Iris pigment epithelial cell (primary cell): ENCODE measurements at places on chromosomes 16 and 17.
A peak's percentile ranks its signal among the peaks of the same experiment; 100 is the strongest.

DNA sequence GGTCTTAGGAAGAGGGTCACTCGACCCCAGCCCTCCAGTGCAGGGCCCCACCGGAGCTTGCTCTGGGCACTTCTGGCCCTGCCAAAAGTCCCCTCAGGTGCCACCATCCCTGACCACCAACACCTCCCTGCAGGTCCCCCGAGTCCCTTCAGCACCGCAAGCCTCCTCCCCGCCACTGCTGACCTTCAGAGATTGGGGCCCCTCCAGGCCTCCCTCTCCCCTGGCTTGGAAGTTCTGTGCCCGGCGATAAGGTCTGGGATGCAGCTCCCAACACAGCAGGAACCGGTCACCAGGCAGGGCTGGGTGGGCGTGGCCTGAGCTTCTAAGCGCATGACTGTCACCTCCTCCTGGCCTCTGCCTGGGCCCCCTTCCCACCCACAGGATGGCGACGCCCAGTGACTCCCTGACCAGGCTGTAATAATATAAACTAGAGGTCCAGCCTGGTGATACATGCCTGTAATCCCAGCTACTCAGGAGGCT, 11.2 kb downstream of the PIEZO1 start:
- peak; percentile 33 for DNase-seq

DNA sequence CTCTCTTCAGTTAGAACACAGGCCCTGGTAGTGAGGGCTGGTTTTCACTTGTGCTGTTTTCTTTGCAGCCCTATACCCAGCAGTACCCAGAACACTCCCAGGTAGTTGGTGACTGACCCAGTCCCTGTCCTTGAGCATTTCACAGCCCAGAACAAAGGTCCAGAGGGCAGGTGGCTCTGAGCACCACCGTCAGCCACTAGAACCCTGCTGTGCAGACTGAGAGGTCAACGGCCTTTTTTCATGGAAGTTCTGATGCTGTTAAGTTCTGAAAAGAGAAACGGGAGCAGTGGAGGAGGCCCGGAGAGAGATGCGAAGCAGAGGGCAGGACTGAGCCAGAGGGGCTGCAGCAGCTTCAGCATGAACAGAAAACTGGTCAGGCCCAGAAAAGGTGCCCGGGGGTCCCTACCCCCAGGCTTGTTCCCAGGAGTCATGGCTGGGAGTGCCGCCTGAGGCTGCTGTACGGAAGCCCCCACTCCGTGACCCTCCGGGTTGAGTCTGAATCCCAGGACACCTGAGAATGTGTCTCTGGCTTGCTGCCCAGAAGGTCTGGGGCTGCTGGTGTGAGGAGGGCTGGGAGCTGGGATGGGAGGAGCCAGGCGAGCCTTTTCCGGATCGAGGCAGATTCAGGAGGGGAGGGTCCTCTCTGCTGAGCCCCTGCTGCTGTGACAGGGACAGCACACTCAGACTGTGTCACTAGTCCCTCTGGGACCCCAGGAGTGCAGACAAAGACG, 8.7 kb downstream of the ZNF276 start:
- DNase-seq: peak; percentile 32

DNA sequence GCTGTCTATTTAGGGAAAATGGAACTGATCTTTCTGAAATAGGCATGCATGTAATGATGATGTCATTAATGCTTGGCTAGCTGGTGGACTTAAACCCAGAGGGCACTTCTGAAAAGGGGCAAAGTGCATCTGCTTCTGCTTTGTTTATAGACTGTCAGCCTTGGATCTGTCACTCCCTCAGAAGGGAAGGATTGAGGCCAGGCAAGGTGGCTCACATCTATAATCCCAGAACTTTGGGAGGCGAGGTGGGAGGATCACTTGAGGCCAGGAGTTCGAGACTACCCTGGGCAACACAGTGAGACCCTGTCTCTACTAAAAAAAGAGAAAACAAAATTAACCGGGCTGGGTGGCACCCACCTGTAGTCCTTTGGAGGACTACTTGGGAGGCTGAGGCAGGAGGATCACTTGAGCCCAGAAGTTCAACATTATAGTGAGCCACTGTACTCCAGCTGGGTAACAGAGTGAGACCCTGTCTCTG, 185.5 kb downstream of the WWOX start:
- DNase-seq: no peak

- no peak for DNase-seq
These were observed 1.5 kb upstream of the SPIRE2 start for GRCh38 chr16:89826531-89827382.

DNA sequence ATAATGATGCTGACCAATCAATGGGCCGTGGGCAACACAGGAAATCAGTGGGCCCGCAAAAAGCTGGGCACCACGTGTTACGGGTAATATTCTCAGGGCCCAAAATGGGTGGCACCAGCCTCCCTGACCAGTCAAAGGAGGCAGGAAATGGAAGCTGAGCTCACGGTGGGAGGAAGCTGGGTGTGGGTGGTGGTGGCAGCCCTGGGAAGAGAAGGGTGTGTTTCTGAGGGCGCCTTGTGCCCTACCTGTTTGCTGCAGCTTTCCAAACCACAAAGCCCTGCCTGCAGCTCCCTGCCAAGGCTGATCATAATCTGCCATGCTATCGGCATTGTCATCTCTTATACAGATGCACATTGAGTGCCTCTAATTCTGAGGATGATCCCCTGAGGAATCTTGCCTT, 457.9 kb downstream of the SLC39A11 start:
- DNase-seq: no peak
